ENCODE measurements at places on chromosomes 4 and X.

DNA sequence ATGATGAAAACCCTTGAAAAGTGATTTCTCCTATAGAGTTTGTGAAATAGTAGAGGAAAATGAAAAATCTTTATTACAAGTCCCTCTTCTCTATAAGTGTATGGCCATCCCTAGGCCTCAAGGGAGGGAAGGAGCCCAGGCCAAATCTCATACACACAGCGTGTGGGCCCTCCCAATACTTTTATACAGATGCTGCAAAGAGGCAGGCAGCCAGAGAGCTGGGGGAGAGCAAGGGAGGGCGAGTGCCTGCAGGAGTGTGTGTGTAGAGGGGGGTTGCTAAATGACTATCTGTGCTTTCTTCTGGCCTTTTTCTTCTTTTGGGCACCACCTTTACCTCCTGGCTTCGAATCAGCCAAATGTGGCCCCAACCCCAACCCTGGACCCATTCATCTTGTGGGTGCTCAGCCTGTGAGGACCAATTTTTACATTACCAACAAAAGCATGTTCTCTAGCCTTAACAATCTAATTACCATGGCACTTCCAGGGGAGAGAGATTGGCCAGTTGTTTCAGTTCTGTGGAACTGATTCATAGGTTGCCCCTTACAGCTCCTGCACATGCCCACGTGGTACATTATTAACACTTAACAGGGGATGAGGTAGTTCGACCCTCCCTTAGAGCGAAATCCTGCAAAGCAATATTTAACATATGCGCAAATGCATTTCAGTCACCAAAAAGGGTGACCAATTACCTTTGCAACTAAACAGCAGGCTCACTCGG, 2.0 kb downstream of the GPC3 start:
- no peak for DNase-seq

GRCh38 chr4:133137571-133137970, 11.5 kb upstream of the PCDH10 start:
- no peak for DNase-seq

GRCh38 chrX:139811942-139812629, 104.1 kb upstream of the MCF2 start:
- no peak for DNase-seq

- DNase-seq: no peak
These were observed 506.1 kb downstream of the IL15 start for GRCh38 chr4:142142366-142143054.

- DNase-seq: peak; percentile 59
These were observed 497 bp upstream of the GRPEL1 start for GRCh38 chr4:7068279-7068842.

- no peak for DNase-seq
These were observed 695 bp upstream of the PIGA start for GRCh38 chrX:15336023-15336413.

GRCh38 chr4:85548116-85548515, 73.2 kb downstream of the ARHGAP24 start:
- no peak for DNase-seq

- DNase-seq: no peak
These were observed 56.7 kb downstream of the STOX2 start for GRCh38 chr4:183961795-183962194.

DNA sequence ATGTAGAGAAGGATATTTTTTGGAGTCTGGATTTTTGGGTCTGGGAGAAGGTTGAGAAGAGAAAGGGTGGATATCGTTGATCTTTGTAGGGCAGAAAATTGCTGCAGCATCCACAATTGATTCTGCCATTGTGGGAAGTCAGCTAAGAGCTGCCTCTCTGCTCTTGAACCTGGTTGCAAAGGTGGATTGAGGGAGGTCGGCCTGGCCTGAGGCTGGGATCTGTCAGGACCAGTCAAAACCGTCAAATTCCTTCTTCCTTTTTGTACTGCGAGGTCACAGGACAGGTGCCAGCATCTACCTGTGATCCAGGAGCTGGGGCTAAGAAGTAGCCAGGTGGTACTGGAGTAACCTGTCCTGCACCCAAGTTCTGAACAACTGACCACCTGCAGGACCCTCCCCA, 93.7 kb downstream of the SHOX start:
- DNase-seq: no peak

- DNase-seq: no peak
These were observed 104.8 kb downstream of the GASK1B start for GRCh38 chr4:158068068-158068467.

DNA sequence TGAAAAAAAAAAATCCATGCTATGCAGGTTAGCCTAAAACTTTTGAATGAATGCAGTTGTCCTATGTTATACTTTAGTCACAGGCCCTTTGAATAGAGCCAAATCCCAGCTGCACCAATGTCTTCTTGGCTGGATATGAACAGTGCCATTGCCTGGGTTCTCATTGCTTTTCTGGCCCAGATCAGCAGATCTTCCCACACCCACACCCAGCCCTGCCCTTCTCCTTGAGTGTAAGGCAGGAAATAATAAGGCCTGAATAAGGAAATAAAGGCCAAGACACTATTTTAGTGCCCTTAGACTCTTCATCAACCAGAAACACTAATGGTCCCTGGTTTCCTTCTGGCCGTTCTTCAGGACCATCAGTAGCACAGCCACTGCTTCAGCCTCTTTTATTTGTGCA, 66.6 kb downstream of the USP38 start:
- no peak for DNase-seq

GRCh38 chr4:24956763-24957162, 43.9 kb upstream of the CCDC149 start:
- DNase-seq: no peak

GRCh38 chr4:168712316-168712890, 215.6 kb downstream of the PALLD start:
- no peak for DNase-seq

- DNase-seq: peak; percentile 11
These were observed 76.2 kb upstream of the GRXCR1 start for GRCh38 chr4:42816189-42816879.

DNA sequence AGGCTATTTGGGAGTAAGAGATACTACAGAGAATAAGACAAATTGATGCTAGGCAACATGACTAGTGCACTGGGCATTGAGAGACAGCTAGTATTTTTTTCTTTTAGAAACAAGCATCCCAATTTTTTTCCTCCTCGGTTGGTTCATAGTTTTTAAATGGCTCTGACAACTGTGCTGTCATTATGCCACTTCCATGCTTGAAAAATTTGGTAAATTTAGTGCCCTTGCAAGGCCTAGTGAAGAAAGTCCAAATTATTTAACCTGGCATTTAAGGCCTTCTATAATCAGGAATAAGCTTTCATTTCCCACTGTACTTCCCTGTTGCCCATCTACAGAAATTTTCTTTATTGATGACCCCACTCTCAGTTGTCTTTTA, 15.8 kb downstream of the VSIG4 start:
- no peak for DNase-seq

DNA sequence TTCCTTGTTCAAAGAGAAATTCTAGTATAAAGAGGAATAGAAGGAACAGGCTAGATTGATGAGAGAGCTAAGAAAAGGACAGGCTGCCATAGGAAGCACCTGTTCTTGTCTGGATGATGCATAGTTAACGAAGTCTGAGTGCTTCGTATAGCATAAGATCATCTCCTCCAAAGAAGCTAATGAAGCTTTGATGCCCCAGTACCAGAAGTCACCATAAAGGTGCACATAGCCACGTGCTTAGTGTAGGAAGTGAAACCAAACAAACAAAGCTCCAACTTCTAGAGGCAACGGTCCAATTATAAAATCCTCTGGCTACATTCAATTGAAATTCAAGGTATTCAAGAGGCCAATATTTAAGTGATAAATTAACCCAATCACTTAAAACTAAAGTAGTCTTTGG, 31.0 kb downstream of the AFAP1 start:
- no peak for DNase-seq

DNA sequence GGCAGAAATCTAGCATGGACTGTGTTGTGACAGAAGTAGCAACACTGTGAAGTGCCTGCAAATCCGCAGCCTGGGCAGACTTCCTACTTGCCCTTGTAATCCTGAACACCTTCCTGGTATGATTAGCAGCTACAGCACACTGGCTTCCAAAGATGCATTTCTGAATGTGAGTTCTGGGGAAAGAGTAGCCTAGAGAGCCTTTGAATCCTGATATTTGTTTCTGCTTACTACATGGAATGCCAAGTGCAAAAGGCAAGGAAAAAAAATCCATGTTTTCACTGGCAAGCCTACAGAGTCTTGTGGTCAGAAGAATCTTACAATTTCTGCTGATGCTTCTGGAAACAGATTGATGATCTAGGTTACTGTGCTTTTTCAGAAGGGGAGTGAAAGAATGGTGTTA, 223.7 kb downstream of the COL25A1 start:
- DNase-seq: no peak

- DNase-seq: no peak
These were observed 24.8 kb downstream of the KLHL15 start for GRCh38 chrX:24002167-24002566.

GRCh38 chr4:27088491-27088890, 227.8 kb downstream of the STIM2 start:
- no peak for DNase-seq

DNA sequence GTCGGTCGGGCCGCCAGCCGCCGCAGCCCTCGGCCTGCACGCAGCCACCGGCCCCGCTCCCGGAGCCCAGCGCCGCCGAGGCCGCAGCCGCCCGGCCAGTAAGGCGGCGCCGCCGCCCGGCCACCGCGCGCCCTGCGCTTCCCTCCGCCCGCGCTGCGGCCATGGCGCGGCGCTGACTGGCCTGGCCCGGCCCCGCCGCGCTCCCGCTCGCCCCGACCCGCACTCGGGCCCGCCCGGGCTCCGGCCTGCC, 213 bp downstream of the NFKB1 start:
- no peak for DNase-seq

All from KG1 (cell line).